ENCODE measurements at places on chromosomes 7 and 10. TPM values are rescaled to one million over a fixed set of nuclear protein-coding genes. Genes with fewer than 3 reads are reported as not detected.
A peak's percentile ranks its signal among the peaks of the same experiment; 100 is the strongest.

GRCh38 chr10:105148456-105148855 is 507.4 kb downstream of the SORCS3 start:
- no peak for DNase-seq

GRCh38 chr10:119131512-119132240 is 27.8 kb downstream of the DENND10 start:
- no peak for DNase-seq

GRCh38 chr10:15214237-15214636 is 45.7 kb upstream of the NMT2 start:
- no peak for DNase-seq

Gene LAMB4
- total RNA-seq: not detected

Gene HMX2
- total RNA-seq: not detected

Gene CYP2C19
- not detected for total RNA-seq

GRCh38 chr10:119348516-119349240 is 141.3 kb downstream of the GRK5 start:
- peak; percentile 57 for DNase-seq

GRCh38 chr7:113402005-113402404 is 283.7 kb upstream of the SMIM30 start:
- no peak for DNase-seq

- peak; percentile 91 for DNase-seq
Measured at GRCh38 chr7:100483090-100483721, 521 bp upstream of the NYAP1 start.

Data from right cardiac atrium (tissue), 5 donors.